ENCODE measurements at places on chromosomes 7 and 10. TPM values are rescaled to one million over a fixed set of nuclear protein-coding genes. Genes with fewer than 3 reads are reported as not detected.
A peak's percentile ranks its signal among the peaks of the same experiment; 100 is the strongest.

- DNase-seq, result no peak
Measured at GRCh38 chr10:121284936-121285335, 313.3 kb downstream of the FGFR2 start.

GRCh38 chr7:142796501-142797390, 26.0 kb downstream of the PRSS2 start:
- peak; percentile 17 for DNase-seq

GRCh38 chr7:51613911-51614357, 297.3 kb upstream of the COBL start:
- DNase-seq, result peak; percentile 72

- no peak for DNase-seq
Measured at GRCh38 chr7:144407266-144407931, 3.9 kb upstream of the NOBOX start.

GRCh38 chr7:151132461-151133205, 34.9 kb downstream of the GBX1 start:
- no peak for DNase-seq

GRCh38 chr10:11304906-11305585, 287.4 kb downstream of the CELF2 start:
- DNase-seq, result no peak

- no peak for DNase-seq
Measured at GRCh38 chr7:130452951-130453350, 12.1 kb upstream of the CEP41 start.

Gene UTF1
- polyA plus RNA-seq, result not detected

Gene GSTO2
- 23.9 TPM for polyA plus RNA-seq

Gene LEP
- polyA plus RNA-seq, result not detected

Measured in brain (organoid and tissue), 16 donors.